ENCODE measurements at places on chromosomes 3 and 15.
A peak's percentile ranks its signal among the peaks of the same experiment; 100 is the strongest.

- no peak for DNase-seq
These were observed 248.9 kb downstream of the SLCO3A1 start for GRCh38 chr15:92102395-92102755.

GRCh38 chr3:16759227-16759903 is 125.4 kb upstream of the PLCL2 start:
- DNase-seq, result no peak

DNA sequence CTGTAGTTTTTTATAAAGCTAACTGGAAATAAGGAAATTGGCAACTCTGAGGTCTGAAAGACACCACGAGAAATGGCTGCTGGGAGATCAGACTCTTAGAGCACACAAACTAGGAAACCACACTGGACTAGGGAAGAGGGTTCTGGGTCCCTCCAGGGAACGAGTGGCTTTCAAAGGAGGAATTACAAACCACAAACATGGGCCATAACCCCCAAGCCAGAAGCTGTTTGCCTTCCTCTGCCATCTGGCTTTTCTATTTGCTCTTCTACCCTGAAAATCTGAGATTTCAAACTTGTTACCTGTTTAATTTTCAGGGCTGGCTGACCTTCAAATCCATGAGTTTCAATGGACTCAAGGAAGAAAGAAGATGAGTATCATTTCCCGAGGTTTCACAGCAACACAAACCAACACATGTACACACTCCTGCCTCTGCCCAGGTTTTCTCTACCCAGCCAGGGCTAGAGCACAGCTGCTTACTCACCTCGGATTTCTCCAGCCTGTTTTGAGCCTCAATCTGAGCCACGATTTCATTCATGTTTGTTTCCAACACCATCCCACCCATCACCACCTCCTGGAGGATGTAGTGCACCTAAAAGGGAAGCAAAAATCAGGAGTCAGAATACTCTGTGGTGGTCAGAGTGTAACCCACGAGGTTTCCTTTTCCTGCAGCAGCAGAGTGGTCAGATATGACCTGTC is 22.6 kb upstream of the ANPEP start:
- DNase-seq, result no peak

- no peak for DNase-seq
These were observed 66.6 kb downstream of the LEO1 start for GRCh38 chr15:51904931-51905330.

- no peak for DNase-seq
These were observed 21.7 kb upstream of the PPP4R2 start for GRCh38 chr3:72974956-72975355.

DNA sequence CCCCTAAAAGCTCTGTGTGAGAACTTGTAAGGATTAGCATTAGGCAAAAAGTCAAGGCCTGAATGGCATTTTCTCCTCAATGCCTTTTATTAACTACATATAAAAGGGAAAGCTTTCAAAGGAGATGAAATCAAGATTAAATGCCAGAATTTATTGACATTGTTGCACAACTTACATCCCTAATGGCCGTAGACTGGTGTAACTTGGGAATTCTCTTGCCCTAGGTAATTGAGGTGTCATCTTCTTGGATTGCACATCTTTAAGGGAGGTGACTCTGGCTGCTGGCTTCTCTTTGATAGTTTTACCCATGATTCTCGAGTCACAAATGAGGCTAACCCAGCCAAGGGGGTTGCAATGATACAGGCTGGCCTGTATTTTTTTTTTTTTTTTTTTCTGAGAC is 249.1 kb downstream of the TBL1XR1 start:
- no peak for DNase-seq

DNA sequence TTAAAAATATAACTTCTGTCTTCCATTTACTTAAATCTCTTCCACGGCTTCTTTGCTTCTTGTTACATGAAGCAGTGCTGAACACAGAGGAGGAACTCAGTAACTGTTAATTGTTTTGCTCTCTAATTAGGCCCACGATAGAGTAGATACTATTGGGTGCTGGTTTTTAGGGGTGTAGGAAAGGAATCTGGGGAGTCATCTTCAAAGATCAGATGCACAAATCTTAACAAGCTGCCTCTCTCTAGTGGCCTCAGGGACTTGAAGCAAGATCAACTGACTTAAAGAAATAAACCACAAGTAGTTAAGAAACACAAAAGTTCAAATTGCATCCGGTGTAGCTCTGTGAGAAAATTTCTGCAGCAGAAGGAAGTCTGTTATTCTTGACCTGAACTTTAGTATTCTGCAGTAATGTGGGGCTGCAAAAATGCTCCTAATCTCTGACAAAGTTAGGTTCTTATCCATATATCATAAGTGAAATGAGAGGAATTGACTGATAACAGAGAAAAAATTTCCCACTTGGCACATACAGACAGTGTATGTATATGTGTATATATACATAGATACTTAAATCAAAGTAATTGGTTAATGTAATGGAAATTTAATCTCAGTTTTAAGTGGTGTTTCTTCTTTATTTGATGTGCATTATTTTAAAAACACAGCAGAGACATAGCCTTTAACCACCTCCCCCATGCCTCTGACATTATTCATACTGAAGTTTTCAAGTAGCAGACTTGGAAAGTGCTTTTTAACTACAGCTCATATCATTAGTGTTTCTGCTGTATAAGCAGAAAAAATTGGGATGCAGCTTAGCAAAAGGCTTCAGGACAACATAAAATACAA is 51.8 kb downstream of the CHST2 start:
- no peak for DNase-seq

- DNase-seq, result no peak
These were observed 2.7 kb downstream of the IMPDH2 start for GRCh38 chr3:49026536-49026935.

- DNase-seq, result no peak
These were observed 31.4 kb downstream of the SLC49A4 start for GRCh38 chr3:122826278-122826677.

GRCh38 chr3:11757441-11757875 is 89.2 kb downstream of the TAMM41 start:
- DNase-seq, result no peak

GRCh38 chr3:9915254-9916141 is 1.4 kb upstream of the IL17RC start:
- DNase-seq, result peak; percentile 92

GRCh38 chr15:26260517-26261133 is 397.5 kb upstream of the ATP10A start:
- DNase-seq, result no peak

GRCh38 chr15:45664451-45664850 is 29.6 kb downstream of the SQOR start:
- DNase-seq, result no peak

- DNase-seq, result no peak
These were observed 84.7 kb downstream of the MRPL46 start for GRCh38 chr15:88382482-88382983.

DNA sequence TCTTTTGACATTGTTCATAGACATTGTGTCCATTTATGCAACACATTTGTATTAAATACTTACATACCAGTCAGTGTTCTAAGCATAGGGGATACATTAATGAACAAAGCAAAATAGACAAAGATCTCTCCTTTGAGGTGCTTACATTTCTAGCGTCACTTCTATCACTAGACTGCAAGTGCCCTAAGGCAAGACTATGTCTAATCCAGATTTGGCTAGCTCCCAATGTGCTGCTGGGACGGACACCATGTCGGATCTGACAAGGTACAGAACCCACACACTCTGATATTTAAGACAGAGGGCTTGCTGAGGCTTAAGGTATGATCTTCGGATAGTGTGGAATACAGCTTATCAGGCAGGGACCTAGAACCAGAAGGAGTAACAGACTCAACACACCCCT is 41.4 kb downstream of the MYLK start:
- DNase-seq, result no peak

GRCh38 chr3:196117809-196118208 is 35.9 kb upstream of the TFRC start:
- no peak for DNase-seq
